ENCODE measurements at places on chromosomes 2 and 18.

- DNase-seq, result no peak
Observed at GRCh38 chr2:97703741-97704140, 9.6 kb upstream of the ZAP70 start.

DNA sequence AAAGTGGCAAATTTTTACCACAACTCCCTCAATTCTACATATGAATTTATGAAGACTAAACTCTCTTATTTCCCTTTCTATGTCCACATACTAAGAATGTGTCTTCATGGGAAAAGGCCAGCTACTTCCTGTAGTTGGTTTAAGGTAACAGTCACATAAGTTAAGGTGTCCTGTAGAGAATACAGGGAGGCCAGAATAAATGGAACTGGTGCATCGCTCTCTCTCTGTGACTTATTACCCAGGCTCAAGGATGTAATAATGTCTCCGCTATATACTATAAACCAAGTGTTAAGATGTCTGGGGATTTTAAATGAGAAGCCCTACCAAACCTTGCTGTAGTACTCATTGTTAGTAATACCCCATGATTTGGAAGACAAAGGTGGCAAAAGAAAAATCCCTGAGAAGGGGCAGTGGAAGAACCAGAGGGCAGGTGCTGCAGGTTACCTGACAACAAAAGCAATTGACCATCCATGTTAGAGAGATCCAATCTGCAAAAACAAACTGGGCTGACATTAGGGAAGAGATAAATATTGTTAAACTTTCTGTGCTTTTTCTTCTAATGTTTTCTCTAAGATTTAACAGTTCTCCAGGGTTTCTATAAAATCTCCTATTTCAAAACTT lies 372.8 kb downstream of the TMX3 start:
- DNase-seq, result no peak

- DNase-seq, result no peak
Observed at GRCh38 chr2:26086155-26086637, 52.3 kb downstream of the RAB10 start.

DNA sequence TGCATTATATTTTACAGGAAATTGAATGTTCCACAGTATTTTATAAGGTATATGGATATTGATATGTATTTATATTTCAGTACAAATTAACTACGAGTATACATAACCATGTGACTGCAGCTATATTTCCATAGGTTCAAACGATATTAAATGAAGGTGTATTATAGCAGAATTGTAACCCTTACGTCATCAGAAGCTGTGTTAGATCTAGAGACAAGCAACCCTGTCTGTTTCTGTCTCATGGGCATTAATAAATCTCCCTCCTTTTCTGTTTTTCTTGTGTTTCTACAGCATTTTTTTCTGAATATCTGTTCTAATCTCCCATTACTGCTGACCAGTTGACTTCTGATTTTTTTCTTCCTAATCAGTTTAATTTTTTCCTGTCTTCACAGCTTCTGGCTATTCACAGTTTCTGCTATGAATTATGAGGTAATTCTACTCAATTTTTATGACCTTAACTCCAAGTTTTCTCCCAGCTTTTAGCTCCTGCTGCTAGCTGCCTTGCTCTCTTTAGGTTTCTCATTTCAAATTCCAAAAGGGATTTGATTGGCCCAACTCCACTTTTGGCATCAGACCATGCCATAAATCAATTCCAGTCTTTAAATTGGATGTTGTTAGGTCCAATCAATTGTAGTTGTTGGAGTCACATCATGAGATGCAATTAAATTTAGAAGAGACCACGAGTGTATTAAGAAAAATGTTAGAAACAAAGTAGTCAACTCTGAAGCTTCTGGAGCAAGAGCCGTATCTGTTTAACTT lies 277.5 kb upstream of the ZSWIM2 start:
- no peak for DNase-seq

GRCh38 chr2:47060652-47061170 lies 94.4 kb downstream of the STPG4 start:
- DNase-seq, result no peak

GRCh38 chr2:236565212-236565611 lies 4.4 kb upstream of the ACKR3 start:
- no peak for DNase-seq

DNA sequence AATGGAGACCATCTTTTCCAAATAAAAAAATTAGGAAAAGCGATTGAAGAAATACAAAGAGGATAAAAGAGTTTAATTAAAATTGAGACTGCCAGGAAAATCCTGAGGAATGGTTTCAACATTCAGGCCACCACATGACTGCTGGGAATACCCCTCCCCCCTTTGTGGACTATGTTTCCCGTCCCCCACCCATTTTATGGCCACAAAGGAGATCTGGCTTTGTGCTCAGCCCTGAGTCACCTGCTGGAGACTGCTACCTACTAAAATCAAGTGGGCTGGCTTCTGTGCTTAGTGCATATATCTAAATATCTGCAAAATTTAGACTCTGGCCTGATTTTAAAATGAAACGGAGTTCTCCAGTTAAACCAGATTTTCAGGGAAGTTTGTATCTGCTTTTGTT lies 10.1 kb downstream of the RND3 start:
- DNase-seq, result no peak

DNA sequence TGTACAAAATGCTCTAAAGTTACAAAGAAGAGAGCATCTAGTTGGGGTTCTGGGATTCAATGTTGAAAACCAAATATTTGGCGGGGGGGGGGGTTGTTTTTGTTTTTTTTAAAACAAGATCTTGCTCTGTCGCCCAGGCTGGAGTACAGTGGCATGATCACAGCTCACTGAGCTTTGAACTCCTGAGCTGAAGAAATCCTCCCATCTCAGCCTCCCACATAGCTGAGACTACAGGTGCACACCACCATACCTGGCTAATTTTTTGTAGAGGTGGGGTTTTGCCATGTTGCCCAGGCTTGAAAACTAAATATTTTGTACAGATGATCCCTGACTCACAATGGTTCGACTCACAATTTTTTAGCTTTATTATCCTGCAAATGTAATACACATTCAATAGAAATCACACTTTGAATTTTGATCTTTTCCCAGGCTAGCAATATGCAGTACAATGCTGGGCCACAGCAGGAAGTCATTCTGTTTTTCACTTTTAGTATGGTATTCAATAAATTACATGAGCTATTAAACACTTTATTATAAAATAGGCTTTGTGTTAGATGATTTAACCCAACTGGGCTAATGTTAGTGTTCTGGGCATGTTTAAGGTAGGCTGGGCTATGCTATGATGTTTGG lies 7.6 kb downstream of the BARD1 start:
- no peak for DNase-seq

GRCh38 chr2:231955758-231956472 lies 5.6 kb upstream of the DIS3L2 start:
- DNase-seq, result no peak

DNA sequence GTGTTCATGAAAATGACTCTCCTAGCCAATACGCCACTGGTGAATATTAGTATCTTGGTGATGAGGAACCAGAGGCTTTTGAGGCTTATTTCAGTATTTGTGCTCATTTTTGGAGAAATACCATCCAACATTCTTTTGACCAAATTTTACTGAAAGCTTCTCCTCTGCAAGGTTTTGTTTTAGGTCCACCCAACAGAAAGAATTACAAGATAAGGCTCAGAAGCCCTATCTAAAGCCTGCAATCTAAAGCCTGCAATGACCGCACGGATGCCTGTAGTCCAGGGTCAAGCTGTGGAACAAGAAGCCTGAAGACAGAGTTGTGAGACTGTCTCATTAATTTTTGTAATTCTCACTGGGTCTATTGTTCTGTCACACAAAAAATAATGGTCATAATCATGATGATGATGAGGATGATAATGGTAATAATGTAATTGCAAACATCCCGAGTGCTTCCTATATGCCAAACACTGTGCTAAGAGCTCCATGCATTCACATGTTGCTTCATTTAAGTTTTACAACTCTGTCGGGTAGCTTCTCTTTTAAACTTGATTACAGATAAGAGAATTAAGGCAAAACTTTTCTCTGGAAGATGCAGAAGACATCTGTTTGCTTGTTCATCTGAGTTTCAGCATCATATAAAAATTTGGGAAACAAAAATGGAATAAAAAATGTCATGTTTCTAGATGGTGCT lies 33.2 kb upstream of the NCOA1 start:
- DNase-seq, result no peak

GRCh38 chr2:225932811-225933413 lies 533.4 kb downstream of the NYAP2 start:
- no peak for DNase-seq

DNA sequence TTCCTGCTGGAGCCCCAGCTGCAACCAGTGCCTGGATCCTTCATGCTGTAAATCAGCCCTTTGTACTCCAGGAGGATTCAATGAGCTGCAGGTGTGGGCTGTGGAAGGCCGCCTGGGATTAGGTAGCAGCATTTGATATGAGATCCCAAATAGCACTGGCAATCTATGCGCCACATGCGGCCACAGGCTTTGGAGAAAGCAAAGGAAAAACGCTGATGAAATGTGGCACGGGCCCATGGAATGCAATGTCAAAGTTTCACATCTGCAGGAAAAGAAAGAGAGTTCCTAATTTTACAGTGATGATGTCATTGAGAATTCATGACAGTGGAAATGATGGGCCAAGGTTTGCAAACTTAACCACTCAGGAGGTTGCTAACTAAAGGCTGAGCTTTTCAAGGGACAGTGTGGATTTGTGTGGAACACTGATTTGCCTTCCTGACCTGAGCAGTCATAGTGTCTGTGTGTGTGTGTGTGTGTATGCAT lies 216.4 kb upstream of the OSR1 start:
- no peak for DNase-seq

DNA sequence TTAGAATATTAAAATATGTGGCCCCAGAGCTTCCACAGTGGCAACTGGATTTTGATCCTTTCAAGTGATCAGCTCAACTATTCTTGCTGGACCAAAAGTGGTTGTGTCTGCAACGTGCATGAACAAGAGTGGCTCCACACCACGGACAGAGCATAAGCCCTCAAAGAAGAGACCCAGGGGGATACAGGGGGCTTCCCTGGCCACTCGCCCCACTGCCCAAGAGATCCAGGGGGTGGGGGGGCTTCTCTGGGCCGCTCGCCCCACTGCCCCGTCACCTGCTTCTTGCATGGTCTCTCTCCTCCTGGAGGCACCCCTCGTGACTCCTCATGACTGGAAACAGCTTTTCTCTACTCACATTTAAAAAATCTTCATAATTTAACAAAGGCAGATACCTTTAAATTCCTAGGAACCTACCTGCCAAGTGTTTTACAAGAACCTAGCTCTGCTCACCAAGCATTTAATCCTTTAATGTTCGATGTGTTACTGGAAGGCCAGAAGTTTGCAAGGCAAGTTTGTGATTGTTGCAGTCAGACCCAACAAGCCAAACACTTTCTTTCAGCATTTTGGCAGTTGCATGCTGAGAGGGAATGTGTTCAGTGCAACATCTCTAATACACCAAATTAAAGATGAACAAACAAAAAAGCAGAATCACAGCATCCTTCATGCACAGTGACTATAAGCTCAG lies 174.3 kb downstream of the BCL2 start:
- DNase-seq, result no peak

DNA sequence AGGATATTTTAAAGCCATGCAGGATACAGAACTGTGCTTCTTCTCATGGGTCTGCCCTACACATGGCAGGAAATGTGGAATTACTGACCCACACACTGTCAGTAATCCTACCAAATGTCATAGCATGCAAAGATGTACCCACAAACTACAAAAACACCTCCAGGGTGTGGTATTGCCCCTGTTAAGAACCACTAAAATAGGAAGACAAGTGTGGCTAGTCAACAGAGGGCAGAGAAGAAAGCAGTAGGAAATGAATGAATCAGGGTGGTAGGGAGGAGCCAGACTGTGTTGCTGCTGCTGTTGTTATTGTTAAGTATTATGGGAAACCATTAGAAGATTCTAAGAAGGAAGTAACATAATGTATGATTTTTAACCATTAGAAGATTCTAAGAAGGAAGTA lies 556.7 kb upstream of the ACVR2A start:
- DNase-seq, result no peak

DNA sequence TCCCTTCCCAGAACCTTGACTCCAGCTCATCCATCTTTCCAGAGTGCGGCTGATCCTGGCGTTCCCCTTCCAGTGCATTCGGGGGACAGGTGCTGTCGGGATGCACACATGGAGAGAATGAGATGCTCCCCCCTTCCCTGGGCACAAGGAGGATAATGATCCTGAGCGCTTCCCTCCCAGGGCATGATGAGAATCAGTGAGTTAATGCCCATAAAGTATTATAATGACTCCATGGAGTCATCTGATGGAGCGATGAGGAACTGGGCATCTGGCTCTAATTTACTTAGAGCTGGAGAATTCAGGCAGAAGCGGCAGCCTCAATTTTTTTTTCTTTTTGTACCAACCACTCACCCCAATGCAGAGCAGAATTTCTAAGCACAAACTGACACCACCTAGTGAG lies 79.6 kb upstream of the SKOR2 start:
- DNase-seq, result no peak

GRCh38 chr2:173520918-173521317 lies 166.2 kb downstream of the CDCA7 start:
- DNase-seq, result no peak

DNA sequence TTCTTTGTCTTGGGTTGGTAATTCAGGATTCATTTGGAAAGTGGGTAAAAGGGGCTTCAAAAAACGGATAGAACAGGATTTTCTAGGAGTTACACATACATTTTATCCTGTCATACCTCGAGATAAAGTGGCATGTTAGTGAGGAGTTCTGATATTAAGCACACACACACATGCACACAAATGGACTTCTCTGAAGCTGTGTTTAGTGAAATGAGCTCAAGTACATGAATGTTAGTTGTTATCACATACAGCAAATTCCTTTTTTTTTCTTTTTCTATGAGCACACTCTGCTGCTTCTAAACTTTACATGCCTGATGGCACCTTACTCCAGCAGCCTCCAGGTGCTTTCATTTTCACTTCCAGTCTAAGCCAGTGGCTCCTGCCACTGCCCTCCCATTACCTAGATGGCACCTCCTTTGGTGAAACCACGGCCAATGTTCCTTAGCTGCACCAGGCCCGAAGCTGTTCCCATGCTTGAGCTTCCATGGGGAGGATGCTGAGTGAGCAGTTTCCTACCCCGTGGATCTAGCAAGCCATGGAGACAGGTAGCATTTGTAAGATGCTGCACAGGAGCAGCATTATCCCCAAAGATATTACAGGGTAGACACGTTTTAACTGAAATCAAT lies 49.7 kb downstream of the STAT1 start:
- no peak for DNase-seq

DNA sequence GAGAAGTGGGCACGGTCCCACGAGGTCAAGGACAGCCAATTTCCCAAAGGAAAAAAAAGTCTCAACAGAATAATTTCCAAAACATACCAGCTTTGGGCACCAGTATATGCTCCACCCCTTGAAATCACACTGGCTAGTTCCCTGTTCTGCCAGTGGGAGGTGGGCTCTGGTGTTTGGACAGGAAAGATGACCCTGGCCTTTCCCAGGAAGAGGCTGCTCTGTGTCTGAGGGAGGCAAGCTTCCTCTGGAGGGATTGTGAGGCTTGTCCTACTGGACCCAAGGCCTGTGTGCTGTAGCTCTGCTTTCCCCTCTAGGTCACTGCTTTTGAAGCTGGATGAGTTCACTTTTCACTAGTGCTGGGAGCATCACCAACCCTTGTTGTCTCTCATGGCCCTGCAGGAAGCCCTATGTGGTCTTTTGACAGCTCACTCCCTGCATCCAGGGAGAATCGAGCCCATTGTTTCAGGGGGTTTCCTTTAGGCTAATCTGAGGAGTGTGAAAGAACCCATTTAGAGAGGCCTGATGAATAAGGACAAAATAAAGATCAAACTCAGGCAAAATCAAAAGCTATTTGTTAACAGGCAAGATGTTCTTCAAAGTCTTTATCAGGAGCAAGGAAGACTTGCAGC lies 36.3 kb downstream of the CXCR4 start:
- no peak for DNase-seq
